Myocyte (in vitro differentiated cells): ENCODE measurements at places on chromosomes 4 and X. TPM values are rescaled to one million over a fixed set of nuclear protein-coding genes. Genes with fewer than 3 reads are reported as not detected.

- DNase-seq, result no peak
These were observed 178.2 kb upstream of the HCCS start for GRCh38 chrX:10932842-10933440.

NAA10 gene
- 120 and 132 TPM in 2 replicates for total RNA-seq

DNA sequence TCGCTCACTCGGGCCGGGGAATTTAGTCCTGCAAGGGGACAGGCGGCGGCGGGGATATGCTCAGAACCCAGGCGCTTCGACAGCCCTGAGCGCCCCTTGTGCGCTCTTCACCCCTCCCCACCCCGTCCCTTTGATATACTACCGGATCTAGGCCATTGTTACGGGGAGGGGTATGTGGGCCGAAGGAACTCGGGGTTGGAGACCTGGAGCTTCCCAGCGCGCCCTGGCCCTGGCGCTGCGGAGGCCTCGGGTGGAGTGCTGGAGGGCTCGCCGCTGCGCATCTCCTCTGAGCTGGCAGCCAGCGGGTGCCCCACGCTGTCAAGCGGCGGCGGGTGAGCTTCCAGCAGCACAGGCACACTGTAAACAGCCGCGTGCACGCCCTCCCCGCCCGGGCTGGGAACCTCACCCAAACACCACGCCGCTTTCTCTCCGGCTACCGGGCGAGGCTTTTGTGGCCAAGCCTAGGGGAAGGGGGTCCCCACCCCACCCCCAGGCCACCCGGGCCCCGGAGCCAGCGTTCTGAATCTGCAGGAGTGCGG is 54.5 kb upstream of the BCOR start:
- DNase-seq, result no peak

DNA sequence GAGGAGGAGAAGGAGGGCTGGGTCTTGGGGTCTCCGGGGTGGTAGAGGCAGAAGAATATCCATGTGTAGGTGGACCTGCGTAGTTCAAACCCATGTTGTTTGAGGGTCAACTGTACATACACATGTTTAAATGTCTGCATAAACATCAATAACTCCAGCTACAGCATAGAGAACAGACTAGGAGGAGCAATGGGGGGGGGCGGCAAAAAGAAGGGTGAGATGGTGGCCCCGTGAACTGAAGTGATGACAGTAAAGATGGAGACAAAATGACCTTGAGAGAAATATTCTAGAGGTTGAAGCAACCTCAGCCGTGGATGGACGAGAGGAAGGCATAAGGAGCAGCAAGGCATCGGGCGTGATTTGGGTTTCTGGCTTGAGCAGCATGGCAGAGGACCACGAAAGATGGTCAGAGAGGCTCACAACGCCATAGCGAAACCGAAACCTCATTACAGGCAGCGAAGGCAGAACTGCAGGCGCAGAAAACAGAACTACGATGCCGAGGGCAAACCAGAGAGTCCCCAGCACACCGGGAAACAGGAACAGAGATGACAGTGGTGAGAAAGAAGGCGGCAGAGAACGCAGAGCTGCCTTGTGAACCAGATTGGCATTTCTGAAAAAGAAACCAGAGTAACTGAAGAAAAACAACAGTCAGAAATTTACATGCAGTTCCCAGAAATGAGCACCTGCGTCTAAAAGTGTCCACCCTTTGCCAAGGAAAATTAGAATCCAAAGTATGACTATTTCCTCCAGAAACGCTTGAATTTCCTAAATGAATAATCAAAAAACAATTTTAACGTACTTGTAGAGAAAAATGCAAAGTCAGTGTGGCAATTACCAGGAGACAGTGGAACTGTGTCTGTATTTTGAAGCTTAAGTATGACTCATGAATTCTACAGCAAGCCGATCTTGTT is 50.3 kb upstream of the ENPP6 start:
- peak; percentile 56 for DNase-seq
